ENCODE measurements at places on chromosomes 6 and 20.

GRCh38 chr6:32639440-32640394 lies 2.5 kb downstream of the HLA-DQA1 start:
- no peak for DNase-seq

- DNase-seq, result no peak
Measured at GRCh38 chr6:11163932-11164331, 52.4 kb upstream of the ERVFRD-1 start.

- DNase-seq, result no peak
Measured at GRCh38 chr6:39003072-39003471, 45.5 kb upstream of the GLP1R start.

DNA sequence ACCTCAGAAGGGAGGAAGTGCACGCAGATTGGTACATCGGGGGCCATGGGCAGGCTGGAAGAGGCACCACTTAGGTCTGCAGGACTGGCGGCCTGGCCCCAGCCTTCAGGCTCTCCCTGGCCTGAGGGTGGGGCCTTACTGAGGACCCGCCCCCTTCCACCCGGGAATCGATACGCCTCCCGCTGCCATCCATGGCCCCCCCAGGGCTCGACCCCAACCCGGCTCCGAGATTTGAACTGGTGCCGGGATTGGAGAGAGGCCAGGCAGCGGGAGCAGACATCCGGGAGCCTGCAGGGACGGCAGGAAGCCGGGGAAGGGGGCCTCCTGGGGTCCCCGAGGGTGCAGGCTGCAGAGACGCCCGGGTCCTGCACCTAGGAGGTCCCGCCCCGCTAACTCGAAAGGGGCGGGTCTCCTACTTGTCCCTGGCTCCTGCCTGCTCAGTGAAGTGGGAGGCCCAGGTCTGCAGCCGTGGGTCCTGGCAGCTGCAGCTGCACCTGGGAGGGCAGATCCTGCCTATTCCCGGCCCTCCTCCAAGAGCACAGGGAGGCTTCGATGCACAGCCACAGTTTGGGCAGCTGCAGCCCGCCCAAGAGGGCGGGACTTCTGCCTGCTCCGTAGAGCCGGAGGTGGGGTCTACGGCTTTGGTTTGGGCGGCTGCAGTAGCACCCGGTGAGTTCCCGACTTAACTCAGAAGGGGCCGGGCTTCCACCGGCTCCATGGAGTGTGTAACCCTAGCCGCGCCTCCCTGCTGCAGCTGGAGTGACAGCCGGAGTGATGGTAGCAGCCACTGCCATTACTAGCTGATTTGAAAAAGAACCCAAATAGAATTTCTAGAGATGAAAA lies 35.2 kb upstream of the TBC1D22B start:
- peak; percentile 82 for DNase-seq

- peak; percentile 94 for DNase-seq
Measured at GRCh38 chr6:138410972-138411880, 7.2 kb downstream of the HEBP2 start.

GRCh38 chr6:28923318-28924102 lies at the start of gene TRIM27:
TSS of gene TRIM27 (minus strand) at chr6:28923985. CDS start at chr6:28923632, 353 bp downstream.
- DNase-seq, result peak; percentile 72

DNA sequence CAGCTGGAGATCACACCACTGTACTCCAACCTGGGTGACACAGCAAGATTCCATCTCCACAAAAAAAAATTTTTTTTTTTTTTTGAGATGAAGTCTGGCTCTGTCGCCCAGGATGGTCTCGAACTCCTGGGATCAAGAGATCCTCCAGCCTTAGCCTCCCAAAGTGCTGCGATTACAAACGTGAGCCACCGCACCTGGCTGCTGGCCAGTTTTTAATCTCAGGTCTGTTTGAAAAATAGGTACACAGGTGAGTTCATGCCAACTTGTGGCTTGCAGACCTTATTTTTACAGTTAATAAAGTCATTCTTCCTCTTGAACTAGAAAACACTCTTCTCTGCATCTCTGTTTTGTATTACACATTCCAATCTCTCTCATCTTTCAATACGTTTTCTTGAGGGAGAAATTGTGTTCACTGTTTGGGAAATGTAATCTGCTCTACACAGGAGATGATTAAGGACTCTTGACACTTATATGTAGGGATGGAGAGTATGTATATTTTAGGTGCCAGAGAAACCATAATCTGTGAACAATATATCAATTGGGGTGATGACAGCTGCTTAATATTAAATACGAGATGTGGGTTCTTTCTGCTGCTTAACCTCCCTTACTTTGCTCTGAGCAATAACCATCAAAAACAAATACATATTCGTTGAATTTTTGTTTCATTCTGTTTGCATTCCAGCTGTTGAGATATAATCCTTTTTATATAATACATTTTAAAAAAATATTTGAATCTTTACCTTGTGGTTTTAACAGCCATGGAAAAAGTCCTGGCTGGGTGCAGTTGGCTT lies 17.7 kb upstream of the RIPOR3 start:
- DNase-seq, result peak; percentile 67

Data from amniotic epithelial cell (primary cell).